NCI-H460 (cell line): ENCODE measurements at places on chromosomes 7 and 10.
A peak's percentile ranks its signal among the peaks of the same experiment; 100 is the strongest.

DNA sequence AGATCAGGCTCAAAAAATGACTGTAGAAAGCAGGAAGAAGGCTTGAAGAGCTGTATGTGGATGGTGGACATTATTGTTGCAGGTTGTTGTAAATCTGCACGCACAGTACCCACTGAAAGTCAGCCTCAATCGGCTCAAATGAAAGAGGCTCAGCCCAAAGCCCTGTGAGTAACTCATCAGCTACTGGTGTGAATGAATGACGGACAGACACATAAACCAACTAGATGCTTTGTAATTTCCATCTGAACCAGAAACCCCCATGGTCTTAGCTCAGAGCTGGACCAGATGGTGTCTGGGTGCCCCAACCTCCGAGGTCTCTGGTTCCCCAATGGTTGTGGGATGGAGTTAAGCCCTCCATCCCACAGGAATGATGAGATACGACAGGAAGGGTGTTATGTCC, 7.4 kb downstream of the CALN1 start:
- no peak for DNase-seq

GRCh38 chr10:118508863-118509262, 86.6 kb downstream of the PRLHR start:
- DNase-seq, result no peak

- DNase-seq, result no peak
Observed at GRCh38 chr10:88386821-88387773, 196.0 kb downstream of the RNLS start.

DNA sequence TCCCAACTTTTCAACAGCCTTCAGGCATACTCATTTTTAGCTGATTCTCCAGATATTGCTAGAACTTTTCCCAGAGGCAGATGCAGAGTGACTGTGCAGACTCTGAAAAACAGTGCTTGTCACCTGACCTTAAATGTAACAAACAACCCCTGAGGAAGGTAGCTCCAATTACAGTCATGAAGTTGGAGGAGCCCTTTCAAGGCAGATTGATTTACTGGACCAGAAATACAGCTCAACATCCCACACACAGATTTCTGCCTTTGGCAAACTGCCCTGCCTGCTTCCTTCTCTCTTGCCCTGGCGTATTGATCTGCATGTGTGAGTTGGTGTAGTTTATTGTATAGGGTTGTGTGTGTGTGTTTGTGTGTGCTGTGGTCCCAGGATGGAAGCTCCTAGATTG, 38.5 kb downstream of the PYROXD2 start:
- DNase-seq, result no peak

DNA sequence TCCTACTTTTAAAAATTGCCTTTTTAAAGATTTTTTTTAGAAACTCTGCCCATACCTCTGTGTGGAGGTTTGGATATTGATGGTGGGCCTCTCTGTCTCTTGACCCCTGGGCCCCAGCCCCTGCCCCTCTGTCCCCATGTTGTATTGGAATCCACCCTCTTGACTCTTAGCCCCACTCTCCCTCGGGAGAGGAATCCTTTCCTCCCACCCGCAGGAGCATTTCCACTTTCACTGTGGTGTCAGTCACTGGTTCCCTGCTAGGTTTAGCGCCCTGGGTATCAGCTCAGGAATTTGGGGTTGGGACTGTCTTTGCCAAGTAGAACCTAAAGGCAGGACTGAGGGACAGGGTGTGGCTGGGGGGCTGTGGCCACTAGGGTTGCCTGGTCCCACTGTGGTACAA, 10.1 kb downstream of the PFKFB3 start:
- DNase-seq, result no peak

DNA sequence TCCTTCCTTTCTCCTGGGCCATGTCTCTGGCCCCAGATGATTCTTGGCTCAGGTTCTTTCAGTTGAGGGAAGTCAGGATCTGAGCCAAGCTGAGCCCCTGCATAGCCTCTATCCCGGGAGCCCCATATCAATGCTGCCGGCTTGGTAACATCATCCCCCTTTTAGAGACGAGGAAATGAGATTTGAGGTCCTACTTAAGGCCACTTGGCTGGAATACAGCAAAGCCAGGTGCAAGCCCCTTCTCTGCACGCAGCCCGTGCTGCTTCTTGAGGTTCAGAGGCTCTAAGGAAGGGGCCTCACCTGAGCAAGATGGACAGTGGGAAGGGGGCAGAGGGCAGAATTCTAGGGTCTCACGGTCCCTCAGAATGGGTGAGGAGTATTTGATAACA, 2.4 kb upstream of the IRF5 start:
- DNase-seq, result no peak

GRCh38 chr7:37113661-37114355, 334.9 kb downstream of the ELMO1 start:
- no peak for DNase-seq

GRCh38 chr7:151451626-151452571, 12.0 kb upstream of the CRYGN start:
- no peak for DNase-seq

DNA sequence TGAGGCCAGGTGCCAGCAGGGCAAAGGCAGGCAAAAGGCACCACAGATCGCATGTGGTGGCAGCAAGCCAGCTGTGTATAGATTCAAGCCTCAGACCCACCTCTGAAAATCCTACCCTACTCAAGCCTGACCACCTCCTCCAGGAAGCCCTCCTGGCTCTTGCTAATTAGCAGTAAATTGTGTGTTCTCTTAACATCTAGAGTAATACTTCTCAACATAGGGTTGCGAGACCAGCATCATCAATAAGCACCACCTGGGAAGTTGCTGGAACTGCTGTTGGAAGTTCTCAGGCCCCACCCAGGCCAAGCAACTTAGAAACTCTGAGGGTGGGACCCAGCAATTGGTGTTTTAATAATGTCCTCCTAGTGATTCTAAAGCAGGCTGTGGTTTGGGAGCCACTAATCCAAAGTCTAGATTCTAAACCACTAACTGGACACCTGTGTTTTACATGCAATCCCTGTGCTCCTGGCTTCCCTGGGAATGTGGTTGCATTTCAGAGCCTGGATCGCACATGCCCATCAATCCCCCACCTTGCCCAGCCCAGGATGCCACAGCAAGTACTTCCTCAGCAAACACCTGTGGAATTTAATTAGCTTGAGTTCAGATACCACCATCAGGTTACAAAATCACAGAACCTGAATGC, 46.2 kb downstream of the KCNMA1 start:
- DNase-seq, result no peak

GRCh38 chr10:90179696-90180407, 478.5 kb downstream of the KIF20B start:
- DNase-seq, result peak; percentile 78

DNA sequence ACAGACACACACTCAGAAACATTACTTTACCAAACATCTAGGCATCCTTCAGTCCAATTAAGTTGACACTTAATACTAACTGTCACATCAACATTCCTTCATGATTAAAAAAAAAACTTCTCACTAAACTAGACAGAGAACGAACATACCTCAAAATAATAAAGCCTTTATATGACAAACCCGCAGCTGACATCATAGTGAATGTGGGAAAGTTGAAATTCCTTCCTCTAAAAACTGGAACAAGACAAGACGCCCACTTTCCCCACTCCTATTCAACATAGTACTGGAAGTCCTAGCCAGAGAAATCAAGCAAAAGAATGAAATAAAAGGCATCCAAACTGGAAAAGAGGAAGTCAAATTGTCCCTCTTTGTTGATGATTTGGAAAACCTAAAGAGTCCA, 96.9 kb upstream of the PPP1R9A start:
- no peak for DNase-seq

- no peak for DNase-seq
Observed at GRCh38 chr10:111516144-111516543, 439.3 kb downstream of the ADRA2A start.

GRCh38 chr10:80457554-80458262, 3.6 kb downstream of the TSPAN14 start:
- no peak for DNase-seq

- peak; percentile 35 for DNase-seq
Observed at GRCh38 chr7:132049462-132050304, 493.3 kb upstream of the PODXL start.

DNA sequence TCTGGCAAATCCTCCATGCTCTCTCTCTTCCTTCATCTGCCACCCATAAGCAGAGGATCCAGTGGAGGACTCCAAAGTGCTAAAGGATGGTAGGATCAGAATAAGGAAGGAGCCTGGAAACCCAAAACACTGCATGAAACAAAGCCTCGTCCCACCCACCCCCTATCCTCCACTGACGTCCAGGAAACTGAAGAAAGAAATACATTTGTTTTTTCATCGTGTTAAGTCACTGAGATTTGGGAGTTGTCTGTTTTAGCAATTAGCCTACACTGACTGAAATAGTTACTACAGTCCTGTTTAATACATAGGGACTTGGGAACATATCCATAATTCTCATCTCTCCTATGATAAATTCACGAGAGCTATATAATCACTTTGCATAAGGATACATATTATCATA, 14.8 kb downstream of the ANXA7 start:
- no peak for DNase-seq

GRCh38 chr7:3321206-3321605, 20.2 kb downstream of the SDK1 start:
- DNase-seq, result no peak

DNA sequence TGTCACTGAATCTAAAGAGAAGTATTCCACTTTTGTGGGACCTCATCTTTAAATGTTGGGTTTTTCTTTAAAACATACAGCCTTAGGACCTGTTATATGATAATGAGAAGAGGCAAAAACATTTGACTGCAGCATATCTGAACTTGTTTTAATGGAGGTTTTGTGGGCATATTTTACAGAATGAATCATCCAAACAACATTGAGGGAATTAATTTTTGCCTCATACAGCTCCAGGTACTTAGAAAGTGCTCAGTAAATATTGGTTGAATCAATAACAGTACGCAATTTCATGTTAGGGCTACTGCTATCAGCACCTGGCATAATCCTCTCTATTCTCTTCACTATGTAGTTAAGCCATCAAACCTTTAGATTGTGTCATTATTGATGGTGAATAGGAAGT, 115.9 kb downstream of the MALRD1 start:
- DNase-seq, result no peak

- no peak for DNase-seq
Observed at GRCh38 chr7:116955340-116955739, 2.0 kb downstream of the ST7 start.

GRCh38 chr7:26081638-26082037, 70.4 kb upstream of the NFE2L3 start:
- DNase-seq, result no peak

DNA sequence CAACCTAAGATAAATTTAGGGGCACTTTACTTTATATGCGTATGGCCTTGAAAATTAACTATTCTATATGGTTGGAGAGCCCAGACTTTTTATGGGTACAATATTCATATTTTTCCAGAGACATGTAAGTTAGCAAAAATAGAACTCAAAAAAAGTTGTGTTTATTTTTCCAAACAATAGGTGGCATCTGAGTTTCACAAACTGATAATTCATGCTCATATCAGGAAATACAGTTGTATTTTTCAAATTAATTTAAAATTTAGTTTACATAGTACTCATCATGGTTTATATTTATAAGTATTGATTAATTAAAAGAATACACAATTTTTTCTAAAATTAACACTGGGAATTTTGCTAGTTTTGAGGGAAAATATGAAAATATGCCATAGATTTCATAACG, 34.6 kb downstream of the ANKRD7 start:
- no peak for DNase-seq

DNA sequence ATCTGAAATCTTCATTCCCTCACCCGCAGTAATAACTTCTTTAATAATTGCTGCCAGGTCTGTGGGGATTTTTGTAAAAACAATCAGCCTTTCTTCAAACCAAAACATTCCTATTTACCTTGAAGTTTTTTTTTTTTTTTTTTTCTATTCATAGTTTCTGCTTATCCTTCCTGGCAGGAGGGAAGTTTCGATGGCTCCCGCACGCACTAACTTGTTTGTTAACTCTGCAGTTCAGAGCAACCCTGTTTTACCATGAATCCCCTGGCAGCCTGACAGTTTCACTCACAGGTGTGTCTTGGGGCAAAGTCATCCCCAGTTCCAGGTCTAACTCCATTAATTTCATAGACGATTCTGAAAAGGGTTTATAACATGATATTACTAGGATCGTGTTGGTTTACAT, 149.3 kb downstream of the KLF6 start:
- no peak for DNase-seq

- peak; percentile 7 for DNase-seq
Observed at GRCh38 chr7:149776289-149776688, 2.9 kb upstream of the ZNF467 start.

- DNase-seq, result no peak
Observed at GRCh38 chr10:4260483-4261124, 475.6 kb upstream of the KLF6 start.

- DNase-seq, result no peak
Observed at GRCh38 chr7:43485580-43485979, 97.3 kb upstream of the STK17A start.

DNA sequence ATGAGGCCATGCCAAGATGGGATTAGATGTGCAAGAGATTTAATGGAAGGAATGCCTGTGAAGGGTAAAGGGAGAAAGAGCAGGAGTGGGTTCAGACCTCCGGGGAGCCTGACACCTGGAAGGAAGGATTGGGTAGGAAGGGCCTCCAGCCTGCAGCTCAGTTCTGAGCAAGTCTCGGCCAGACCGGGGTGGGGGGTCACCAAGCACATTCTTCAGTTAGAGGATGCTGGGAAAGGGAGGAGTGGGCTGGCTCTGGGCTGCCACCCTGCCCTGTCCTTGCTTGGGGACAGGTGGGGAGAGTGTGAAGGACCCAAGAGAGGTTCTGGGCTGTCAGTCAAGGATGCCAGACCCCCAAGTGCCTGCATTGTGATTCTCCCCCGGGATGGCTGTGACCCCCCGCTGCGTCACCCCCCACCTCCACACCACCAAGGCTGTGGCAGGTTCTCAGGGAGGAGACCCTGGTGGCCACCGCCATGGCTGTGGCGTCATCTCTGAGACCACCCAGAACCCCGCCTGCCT, 16.5 kb upstream of the PRKAG2 start:
- no peak for DNase-seq

GRCh38 chr10:111446966-111447365, 370.1 kb downstream of the ADRA2A start:
- no peak for DNase-seq

DNA sequence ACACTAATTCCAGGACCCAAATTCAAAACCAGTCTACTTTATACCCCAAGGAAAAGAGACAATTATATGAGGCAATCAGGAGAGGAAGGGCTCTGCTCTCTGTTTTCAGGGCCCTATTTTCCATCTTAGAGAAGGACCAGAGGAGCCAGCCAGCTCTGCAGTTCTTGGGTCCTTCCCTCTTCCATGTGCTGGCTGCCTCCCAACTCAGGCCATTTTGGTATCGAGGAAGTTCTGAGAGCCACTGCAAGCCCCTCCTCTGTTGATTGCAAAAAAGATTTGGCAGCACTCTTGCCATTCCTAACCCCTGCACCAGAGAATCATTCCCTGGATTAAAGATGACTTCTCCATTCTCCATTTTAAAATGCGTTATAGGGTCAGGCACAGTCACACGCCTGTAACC, 151.2 kb downstream of the AOAH start:
- DNase-seq, result no peak

DNA sequence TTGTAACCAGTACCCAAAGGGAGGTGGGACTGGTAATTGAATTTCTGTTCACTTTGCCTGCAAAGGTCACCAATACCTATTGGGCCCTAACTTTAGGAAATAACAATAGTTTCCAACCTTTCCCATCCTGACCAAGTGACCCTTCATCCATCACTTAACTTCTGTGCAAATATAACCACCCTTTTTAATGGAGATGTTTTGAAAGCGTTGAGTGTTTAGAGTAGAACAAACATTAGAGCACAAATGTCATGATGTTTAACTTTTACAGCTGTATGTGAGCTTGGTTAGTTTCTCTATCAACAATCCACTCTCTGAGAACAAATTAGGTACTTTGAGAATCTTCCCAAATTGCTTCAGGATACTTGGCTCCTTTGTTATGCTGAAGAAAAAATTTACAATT, 66.4 kb downstream of the MET start:
- no peak for DNase-seq
